Stimulated activated CD8-positive, alpha-beta memory T cell treated with anti-CD3 and anti-CD28 coated beads, Interleukin-7, amount 100 ng/mL, for 4 hours (primary cell): ENCODE measurements at places on chromosomes 5 and 9.

GRCh38 chr5:112492291-112492690 is 73.2 kb upstream of the EPB41L4A start:
- no peak for DNase-seq

DNA sequence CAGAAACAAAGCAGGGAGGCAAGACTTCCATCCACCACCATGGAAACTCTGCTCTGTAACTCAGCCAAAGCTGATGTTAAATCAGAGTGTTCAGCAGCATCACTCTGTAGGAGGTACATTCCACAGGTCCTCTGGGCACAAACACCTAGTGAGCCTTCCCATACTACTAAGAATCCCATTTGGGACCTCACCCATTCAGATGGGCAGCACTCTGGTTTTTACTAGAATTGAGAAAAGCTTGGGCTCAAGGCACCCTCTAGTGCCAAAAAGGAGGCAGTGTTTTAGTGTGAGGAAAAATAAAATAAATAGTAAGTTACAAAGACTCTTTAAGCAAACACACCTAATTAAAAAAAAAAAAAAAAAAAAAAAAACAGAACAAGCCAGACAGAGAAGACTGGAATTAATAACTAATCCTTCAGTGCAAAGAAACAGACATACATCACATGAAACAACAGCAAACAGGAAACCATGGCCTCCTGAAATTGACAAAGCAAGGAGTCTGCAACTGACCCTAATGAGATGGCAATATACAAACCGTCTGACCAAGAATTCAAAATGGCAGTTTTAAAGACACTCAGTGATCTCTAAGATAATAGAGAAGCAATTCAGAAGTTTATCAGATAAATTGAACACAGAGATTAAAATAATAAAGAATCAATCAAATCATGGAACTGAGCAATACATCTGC is 159.5 kb downstream of the GNA14 start:
- no peak for DNase-seq

DNA sequence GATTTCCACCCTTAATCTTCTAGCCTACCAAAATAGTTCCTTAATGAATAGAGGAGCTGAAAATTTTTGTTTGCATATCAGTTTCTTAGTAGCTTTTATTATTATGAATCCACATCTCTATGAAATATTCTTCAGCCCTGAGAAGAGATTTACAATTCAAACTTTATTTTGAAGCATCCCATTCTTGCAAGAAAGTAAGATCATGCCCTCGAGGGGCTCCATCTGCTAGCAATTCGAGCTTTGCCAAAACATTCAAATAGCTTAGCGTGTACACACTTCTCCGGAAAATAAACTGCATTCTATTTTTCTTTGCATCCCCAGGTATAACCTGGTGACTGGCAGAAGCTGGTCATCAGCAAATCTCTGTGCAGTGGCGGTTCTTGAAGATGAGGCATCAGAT is 370.7 kb downstream of the MTRR start:
- no peak for DNase-seq

DNA sequence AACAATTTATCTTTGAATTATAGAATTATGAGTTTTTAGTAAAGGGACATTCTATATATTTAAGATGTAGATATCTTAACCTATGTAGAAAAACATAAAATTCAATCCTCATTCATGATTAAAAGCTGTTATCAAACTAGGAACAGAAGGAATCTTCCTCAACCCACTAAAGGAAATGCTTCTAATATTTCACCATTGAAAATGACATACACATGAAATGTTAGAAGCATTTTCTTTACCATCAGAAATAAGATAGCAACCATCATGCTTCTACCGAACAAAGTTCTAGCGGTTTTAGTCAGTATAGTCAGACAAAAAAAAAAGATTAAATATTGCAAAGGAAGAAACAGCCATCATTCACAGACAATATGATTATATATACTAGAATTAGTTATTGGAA is 32.2 kb downstream of the SHOC1 start:
- DNase-seq = no peak

GRCh38 chr5:171707442-171707792 is 78.2 kb upstream of the SMIM23 start:
- no peak for DNase-seq

DNA sequence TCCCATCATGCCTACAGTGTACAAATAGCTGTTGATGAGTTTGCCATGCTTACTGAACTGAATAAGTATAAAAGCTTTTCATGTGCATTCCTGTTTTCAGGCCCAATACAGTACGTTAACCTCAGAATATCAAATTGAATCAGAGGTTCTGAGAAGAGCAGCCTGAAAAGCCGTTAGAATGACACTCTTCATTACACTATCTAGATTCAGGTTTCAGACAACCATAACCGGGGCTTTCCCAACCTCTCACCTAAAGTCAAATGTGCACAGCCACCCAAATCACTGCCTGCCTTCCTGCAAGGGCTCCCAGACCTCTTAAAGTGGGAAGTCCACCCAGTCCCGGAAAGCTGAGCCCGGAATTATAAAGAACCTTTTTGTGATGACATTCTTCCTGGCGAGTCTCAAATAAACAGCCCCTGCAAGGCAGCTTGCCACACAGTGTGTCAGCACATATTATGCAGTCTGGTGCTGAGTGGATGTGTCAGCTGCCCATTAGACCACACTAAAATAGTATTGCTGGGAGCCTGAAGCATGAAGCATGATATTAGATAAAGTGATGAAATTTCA is 245.8 kb downstream of the TLE4 start:
- no peak for DNase-seq

GRCh38 chr5:54634089-54634488 is 116.5 kb downstream of the SNX18 start:
- DNase-seq = no peak

- no peak for DNase-seq
Observed at GRCh38 chr5:8827696-8828095, 718.2 kb downstream of the SEMA5A start.

DNA sequence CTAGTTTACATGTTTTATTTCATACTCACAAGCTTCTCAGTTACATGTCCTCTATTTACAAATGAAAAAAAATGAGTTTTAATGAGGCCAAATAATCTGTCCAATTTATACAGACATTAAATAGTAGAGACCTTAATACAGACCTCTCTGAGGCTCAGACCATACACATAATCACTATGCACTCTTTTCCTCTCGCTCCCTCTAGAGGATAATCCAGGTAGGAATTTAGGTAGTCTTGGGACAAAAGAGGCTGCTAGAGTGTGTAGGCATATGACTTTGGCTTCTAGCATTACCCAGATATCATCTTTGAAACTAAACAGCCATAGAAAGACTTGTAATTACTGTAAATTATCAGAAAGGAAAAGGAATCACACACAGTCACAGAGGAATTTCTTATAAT is 444.7 kb downstream of the HINT1 start:
- no peak for DNase-seq

DNA sequence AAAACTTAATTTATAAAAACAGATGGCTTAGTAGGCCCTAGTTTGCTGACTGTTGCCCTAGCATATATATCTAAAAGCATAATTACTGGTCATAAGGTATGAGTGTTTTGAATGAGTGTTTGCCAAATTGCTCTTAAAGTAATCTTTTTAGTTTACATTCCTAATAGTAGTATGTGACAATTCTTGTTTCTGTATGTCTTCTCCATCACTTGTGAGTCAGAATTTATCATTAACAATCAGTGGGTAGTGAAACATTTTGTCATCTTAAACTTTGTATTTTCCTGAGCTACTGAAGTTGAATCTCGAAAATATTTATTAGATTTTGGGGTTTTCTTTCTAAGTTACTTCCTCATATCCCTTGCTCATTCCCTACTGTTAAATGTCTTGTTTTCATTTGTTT is 49.6 kb downstream of the APC start:
- DNase-seq = no peak

GRCh38 chr5:851553-851952 is 767 bp upstream of the ZDHHC11 start:
- no peak for DNase-seq

DNA sequence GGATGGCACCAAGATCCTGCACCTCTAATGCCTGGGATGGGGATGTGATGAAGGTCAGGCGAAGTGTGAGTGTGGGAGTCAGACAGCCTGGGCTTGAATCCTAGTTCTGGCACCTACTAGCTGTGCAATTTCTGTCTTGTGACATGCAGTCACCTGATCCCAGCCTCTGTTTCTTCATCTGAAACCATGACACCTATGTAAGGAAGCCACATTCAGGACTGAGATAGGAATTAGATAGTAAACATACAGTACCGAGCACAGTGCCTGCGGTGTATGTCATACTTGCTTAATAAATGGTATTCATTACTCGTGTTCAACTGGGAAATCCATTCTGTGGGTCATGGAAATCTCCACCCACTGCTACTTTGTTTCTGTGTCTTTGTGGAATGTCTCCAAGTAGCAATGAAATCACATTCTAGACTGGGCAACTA is 140.6 kb upstream of the STC2 start:
- DNase-seq = no peak

DNA sequence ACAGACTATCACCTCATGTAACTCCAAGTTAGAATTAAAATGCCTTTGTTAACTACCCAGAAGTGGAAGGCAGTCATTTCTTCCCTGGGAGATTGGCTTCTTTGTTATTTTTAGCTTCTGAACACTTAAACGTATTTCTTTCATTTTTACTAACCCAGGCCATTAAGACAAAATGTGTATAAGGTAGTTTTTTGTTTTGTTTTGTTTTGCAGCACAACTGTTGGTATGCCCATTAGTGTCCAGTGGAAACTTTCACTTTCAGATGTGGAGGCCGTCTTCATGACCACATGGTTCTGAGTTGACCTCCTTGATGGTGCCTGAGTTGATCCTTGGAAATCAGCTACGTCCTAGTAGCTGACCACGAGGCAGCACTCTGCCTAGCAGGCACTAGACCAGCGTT is 264.6 kb upstream of the ZNF608 start:
- no peak for DNase-seq

- no peak for DNase-seq
Observed at GRCh38 chr5:75600535-75600934, 10.7 kb upstream of the ANKDD1B start.

DNA sequence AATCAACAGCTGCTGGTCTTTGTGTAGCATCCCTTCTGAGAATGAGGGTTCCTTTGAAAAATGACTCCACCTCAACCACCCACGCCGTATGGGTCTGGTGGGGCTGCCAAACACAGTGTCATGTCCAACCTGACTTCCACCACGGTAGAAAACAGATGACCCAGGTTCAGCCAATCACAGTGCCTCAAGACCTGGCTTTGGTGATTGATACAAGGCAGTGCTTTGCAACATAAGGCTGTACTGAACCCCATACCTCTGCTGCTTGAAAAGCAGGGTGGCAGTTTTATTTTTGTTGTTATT is 11.5 kb upstream of the TGFBR1 start:
- DNase-seq = no peak

DNA sequence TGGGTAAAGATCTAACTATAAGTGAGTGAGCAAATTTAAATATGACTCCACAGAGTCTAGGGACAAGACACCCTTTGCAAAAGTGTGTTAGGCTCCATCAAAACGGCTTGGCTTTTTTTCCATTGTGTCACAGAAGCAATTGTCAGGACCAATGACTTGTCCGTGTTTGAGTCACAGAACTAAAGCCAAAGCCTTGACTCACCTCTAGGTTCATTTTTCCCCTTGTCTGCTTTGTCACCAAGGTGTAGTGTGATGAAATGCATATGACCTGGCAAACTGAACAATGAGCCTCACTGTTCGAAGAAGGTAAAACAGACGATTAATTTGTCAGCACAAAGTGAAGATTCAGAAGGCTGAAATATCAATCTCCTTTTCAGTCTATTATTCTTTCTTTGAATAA is 331.0 kb downstream of the GLIS3 start:
- no peak for DNase-seq

GRCh38 chr5:66869347-66869746 is 273.2 kb downstream of the MAST4 start:
- DNase-seq = no peak

- DNase-seq = no peak
Observed at GRCh38 chr5:177195307-177195952, 61.9 kb downstream of the NSD1 start.

DNA sequence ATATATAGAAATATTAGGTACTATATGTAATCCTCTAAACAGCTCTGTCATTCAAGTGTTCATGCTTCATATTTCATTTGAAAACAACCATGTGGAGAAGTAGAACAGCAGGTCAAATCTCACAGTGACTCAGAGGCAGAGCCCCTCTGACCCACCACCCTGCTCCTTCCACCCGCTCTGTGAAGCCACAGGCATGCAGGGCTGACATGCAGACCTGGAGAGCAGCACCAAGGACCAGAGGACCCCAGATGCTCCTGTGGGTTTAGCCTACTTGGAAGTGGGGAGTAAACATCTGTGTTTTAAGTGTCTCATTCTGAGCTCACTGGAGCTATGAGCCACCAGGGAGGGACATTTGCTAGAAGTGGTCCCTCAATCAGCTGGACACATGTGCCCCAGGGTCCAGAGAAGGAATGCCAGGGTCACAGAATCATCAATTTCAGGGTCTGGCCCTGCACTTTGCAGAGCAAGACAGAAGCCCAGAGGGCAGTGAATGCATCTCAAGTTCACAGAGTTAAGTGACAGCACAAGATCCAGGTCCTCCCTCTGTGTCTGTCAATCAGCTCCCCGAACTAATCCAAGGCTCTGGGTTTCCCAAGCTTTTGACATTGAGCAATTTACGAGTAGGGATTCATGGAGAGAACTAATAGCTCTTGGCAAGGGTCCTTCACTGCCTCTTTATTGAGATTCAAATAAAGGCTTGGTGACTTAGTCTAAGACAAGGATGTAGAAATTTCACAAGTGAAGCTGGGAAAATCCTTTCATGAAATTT is 441.1 kb downstream of the SEMA5A start:
- DNase-seq = no peak

DNA sequence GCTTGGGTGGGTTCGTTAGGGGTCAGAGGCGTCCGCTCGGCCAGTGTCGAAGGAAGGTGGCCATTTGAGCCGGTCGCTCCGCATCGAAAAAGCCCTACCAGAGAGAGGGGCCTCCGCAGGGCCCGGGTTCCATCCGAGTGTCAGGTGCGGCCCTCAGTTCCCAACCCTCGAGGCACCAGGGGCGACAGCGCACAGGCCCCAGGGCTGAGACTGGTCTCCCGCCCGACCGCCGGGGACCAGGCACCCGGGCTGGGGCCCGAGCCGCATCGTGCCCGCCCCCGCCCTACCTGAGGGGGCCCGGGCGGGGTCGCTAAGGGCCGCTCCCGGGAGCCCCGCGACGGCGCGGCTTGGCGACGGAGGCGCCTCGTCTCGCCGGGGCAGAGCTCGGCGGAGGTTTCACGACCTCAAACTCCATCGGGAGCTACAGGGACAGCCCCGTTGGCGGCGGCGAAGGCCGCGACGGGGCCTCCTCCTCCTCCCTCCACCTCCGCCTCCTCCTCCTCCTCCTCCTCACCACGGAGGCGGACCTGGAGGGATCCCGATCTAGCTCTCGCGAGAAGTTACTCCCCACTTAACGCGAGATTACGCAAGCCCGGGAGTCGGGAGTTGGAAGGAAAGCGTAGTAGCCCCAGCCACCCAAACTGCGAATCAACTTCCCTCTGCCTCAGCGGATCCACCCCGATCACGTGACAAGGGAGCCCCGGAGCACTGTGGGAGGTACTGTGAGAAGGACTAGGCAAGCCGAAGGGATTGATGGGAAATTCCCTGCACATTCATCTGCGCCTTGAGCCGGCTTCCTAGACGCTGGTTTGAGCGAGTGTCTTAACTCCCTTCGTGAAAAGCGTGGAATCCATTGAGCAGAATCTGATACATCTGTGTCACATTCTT is at the start of gene RC3H2:
RC3H2 (minus strand) TSS at position 537 of the 888 bp plus-strand sequence. CDS start 7,850 bp downstream, outside the sequence.
- DNase-seq = peak; percentile 97

GRCh38 chr5:126805063-126805462 is 28.1 kb downstream of the LMNB1 start:
- DNase-seq = no peak

- DNase-seq = peak; percentile 45
Observed at GRCh38 chr9:127980060-127980705, 606 bp downstream of the EEIG1 start.

- no peak for DNase-seq
Observed at GRCh38 chr9:4097515-4097914, 202.4 kb downstream of the GLIS3 start.
